ENCODE measurements at places on chromosomes 13 and 19. TPM values are rescaled to one million over a fixed set of nuclear protein-coding genes. Genes with fewer than 3 reads are reported as not detected.

The ZNF433 gene
- 1.2 TPM for total RNA-seq

The KLK4 gene
- not detected for total RNA-seq

GRCh38 chr13:101242720-101243119 is 173.6 kb downstream of the NALCN start:
- no peak overlapping the region for H3K27ac ChIP-seq
- no peak overlapping the region for H3K4me3 ChIP-seq
- no peak for DNase-seq
- no peaks in the 10 kb centered on the region for H3K27me3 ChIP-seq
- no peaks in the 10 kb centered on the region for H3K4me1 ChIP-seq

GRCh38 chr13:91329733-91330132 is 17.8 kb upstream of the MIR17HG start:
- H3K27ac ChIP-seq = no peak overlapping the region
- no peaks in the 10 kb centered on the region for H3K27me3 ChIP-seq
- no peak for DNase-seq

- H3K4me1 ChIP-seq = peaks cover 19% of the 10 kb centered on the region
- no peak overlapping the region for H3K4me3 ChIP-seq
- H3K36me3 ChIP-seq = no peaks in the 10 kb centered on the region
- no peak overlapping the region for H3K27ac ChIP-seq
- DNase-seq = no peak
Observed at GRCh38 chr19:1947651-1948209, 6.8 kb downstream of the CSNK1G2 start.

The RNF113B gene
- total RNA-seq = not detected

DNA sequence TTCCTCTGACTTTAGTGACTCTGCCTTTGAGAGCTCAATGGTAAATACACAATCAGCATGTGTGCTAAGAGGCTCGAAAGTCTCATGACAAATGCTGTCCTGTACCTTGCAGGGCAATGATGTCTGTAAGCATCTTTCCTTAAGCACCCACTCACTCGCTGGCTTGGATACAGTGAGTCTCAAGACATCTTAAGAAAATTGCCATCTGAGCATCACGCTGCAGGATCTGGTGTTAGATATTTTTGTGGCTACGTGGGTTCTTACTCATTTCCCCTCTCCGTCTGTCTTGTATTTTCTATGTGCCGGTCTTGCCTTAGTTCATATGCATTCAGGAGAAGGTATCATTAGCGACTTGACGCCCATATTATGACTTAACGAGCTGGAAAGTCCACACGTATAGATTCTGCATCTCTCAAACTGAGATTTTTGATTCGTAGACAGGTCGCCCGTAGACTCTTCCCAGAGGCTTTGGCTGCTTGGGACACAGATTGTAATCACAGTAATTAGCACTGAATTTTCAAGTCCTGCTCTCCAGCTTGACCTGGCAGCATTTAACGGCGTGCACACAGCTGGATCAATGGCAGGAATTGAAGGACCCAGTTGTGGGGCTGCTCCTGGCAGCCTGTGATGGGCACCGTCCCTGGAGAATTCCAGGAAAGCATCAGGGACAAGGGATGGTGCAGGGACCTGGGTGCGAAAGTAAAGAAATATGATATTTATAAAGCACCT is 231.2 kb downstream of the ZIC5 start:
- no peaks in the 10 kb centered on the region for H3K27me3 ChIP-seq
- DNase-seq = no peak
- H3K27ac ChIP-seq = no peak overlapping the region
- no peaks in the 10 kb centered on the region for H3K4me1 ChIP-seq
- H3K36me3 ChIP-seq = no peaks in the 10 kb centered on the region

- no peaks in the 10 kb centered on the region for H3K4me1 ChIP-seq
- H3K36me3 ChIP-seq = no peaks in the 10 kb centered on the region
- no peaks in the 10 kb centered on the region for H3K27me3 ChIP-seq
- no peak overlapping the region for H3K27ac ChIP-seq
Observed at GRCh38 chr19:855566-856120, 3.5 kb downstream of the ELANE start.

The KLK2 gene
- not detected for total RNA-seq

The CYP2A6 gene
- total RNA-seq = 0.43 TPM

The KCNC3 gene
- 2.4 TPM for total RNA-seq

The ZNF561 gene
- total RNA-seq = 70.6 TPM

GRCh38 chr13:23695711-23696464 is 125.7 kb downstream of the TNFRSF19 start:
- peak overlapping the region; percentile 49 for H3K4me3 ChIP-seq
- no peaks in the 10 kb centered on the region for H3K27me3 ChIP-seq
- peak overlapping the region; percentile 62 for H3K27ac ChIP-seq
- DNase-seq = peak; percentile 69

GRCh38 chr19:39839678-39840327 is 5.8 kb upstream of the DYRK1B start:
- peaks cover 17% of the 10 kb centered on the region for H3K36me3 ChIP-seq
- no peak overlapping the region for H3K4me3 ChIP-seq
- H3K4me1 ChIP-seq = peaks cover 26% of the 10 kb centered on the region
- DNase-seq = no peak
- H3K27ac ChIP-seq = no peak overlapping the region

The ZNF136 gene
- 13.7 TPM for total RNA-seq

- no peaks in the 10 kb centered on the region for H3K36me3 ChIP-seq
- H3K4me1 ChIP-seq = no peaks in the 10 kb centered on the region
- H3K27ac ChIP-seq = no peak overlapping the region
- no peaks in the 10 kb centered on the region for H3K27me3 ChIP-seq
- H3K4me3 ChIP-seq = no peak overlapping the region
Observed at GRCh38 chr13:43077461-43077860, 54.1 kb downstream of the DNAJC15 start.

DNA sequence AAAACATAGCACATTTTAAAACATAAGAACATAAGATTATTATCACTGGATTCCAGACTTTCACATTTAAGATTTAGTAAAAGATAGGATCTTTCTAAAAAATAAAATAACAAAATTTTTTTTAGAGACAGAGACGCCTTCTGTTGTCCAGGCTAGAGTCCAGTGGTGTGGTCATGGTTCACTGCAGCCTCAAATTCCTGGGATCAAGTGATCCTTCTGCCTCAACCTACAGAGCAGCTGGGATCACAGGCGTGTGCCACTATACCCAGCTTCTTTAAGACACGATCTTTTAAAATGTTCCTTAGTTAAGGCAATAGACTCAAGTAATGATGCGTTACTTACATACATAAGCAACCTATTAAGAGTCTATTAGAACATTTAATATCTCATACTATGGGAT is 32.7 kb downstream of the ALG5 start:
- no peaks in the 10 kb centered on the region for H3K27me3 ChIP-seq
- H3K36me3 ChIP-seq = peaks cover 58% of the 10 kb centered on the region
- DNase-seq = no peak
- H3K4me3 ChIP-seq = no peak overlapping the region

- H3K4me3 ChIP-seq = no peak overlapping the region
- no peak overlapping the region for H3K27ac ChIP-seq
- H3K27me3 ChIP-seq = no peaks in the 10 kb centered on the region
- no peaks in the 10 kb centered on the region for H3K36me3 ChIP-seq
- no peak for DNase-seq
- H3K4me1 ChIP-seq = no peaks in the 10 kb centered on the region
Observed at GRCh38 chr13:72970301-72970880, 88.4 kb upstream of the KLF5 start.

The RNF225 gene
- not detected for total RNA-seq

The DZIP1 gene
- not detected for total RNA-seq

DNA sequence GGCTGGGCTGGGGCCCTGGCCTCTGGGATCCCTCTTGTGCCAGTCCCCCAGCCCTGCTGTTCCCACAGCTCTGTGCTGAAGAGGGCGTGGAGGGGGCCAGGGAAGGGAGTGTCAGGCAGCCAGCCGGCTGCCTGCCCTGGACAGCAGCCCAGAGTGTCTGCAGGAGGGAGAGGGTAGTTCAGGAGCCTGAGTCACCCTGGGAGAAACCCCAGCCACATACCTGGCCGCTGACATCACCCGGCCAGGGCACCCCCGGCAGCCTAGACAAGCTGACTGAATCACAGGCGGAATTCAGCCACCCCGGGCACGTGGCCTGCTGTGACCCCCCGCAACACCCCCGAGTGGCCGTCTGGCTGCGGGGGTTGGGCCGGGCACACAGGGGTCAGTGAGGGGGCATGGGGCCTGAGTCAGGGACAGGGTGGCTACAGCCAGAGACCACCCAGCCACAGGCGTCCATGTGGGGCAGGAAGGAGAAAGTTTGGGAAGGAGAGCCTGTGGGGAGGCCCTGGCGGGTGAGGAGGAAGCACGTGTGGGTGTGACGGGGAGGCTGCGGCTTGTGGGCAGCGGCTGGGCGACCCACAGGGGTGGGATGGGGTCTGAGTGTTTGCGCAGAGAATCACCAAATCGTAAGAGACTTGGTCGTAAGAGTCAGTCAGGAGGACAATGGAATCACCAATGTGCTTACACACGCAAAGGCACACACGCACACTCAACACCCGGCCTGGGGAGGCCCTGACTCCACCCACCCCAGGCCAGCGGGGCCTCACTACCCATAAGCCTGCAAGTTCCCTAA is 11.9 kb upstream of the FOSB start:
- peaks cover 30% of the 10 kb centered on the region for H3K4me1 ChIP-seq
- peak; percentile 70 for DNase-seq
- no peak overlapping the region for H3K27ac ChIP-seq

The PLIN4 gene
- not detected for total RNA-seq

The KBTBD7 gene
- total RNA-seq = 12.2 TPM

DNA sequence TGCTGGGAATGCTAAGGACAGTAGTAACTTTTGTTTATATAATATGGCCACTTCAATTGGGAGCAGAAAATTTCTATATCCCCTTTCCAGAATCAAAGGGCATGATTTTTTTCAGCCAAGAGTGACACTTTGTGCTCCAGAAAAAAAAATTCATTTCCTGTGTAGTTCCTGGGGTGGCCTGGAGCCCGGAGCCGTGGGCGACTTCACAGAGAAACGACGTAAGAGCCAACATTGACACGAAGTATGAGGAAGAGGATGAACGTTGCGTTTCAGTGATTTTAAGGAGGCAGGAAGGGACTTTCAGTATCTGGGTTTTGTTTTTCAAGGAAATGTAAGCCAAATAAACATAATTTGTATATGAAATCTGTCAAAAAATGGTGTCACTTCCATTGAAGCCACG is 187.6 kb downstream of the STK24 start:
- H3K4me1 ChIP-seq = no peaks in the 10 kb centered on the region
- no peaks in the 10 kb centered on the region for H3K27me3 ChIP-seq
- no peak for DNase-seq
- H3K27ac ChIP-seq = no peak overlapping the region
- no peaks in the 10 kb centered on the region for H3K36me3 ChIP-seq

The TRIM28 gene
- total RNA-seq = 403 TPM

- DNase-seq = no peak
- peak overlapping the region; percentile 72 for H3K27ac ChIP-seq
- peaks cover 61% of the 10 kb centered on the region for H3K4me1 ChIP-seq
- H3K36me3 ChIP-seq = no peaks in the 10 kb centered on the region
- H3K4me3 ChIP-seq = no peak overlapping the region
Observed at GRCh38 chr13:114118511-114119123, 13.8 kb downstream of the RASA3 start.

The SHC2 gene
- not detected for total RNA-seq

The PCDH20 gene
- total RNA-seq = not detected

DNA sequence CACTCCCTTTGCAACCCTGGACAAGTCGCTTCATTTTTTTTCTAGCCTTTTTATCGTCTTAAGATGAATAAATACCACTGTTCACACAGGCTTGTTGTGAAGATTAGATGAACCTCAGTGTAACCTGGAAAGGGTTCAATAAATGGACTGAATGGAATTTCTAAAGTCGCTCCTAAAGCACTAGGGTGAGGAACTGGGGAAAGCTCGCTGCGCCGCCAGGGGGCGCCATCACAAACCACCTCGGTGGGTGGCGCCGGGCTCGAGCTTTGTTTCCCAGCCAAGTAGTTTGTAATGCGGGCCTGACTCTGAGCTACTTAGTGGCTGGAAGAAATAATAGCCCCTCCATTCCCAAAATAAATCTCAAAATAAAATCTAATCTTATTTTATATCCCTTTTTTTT is 2.2 kb upstream of the CEACAM6 start:
- H3K36me3 ChIP-seq = no peaks in the 10 kb centered on the region
- DNase-seq = peak; percentile 71
- H3K27ac ChIP-seq = no peak overlapping the region
- H3K27me3 ChIP-seq = peaks cover 3% of the 10 kb centered on the region

DNA sequence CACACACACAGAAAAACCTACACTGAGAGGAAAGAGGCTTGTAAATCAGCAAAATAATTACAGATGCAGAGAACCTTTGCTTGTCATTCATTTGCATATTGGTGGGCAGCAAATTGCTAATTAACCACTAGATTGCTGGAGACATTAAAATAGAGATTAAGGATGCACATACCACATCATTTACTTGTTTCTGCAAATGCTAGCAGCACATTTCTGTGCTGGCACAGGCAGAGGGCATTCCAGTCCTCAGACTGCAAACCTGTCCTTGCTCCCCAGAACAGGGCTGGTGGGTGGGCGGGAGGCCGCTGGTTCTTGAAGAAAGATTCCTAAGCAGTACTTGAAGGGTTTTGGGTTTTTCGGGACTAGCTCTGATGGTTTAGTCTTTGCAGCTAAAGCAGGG is 941 bp upstream of the SIAH3 start:
- H3K27me3 ChIP-seq = peaks cover 4% of the 10 kb centered on the region
- peaks cover 33% of the 10 kb centered on the region for H3K4me1 ChIP-seq
- no peak overlapping the region for H3K27ac ChIP-seq
- no peaks in the 10 kb centered on the region for H3K36me3 ChIP-seq

GRCh38 chr19:4018140-4018613 is 10.6 kb downstream of the PIAS4 start:
- no peak for DNase-seq
- no peak overlapping the region for H3K27ac ChIP-seq

DNA sequence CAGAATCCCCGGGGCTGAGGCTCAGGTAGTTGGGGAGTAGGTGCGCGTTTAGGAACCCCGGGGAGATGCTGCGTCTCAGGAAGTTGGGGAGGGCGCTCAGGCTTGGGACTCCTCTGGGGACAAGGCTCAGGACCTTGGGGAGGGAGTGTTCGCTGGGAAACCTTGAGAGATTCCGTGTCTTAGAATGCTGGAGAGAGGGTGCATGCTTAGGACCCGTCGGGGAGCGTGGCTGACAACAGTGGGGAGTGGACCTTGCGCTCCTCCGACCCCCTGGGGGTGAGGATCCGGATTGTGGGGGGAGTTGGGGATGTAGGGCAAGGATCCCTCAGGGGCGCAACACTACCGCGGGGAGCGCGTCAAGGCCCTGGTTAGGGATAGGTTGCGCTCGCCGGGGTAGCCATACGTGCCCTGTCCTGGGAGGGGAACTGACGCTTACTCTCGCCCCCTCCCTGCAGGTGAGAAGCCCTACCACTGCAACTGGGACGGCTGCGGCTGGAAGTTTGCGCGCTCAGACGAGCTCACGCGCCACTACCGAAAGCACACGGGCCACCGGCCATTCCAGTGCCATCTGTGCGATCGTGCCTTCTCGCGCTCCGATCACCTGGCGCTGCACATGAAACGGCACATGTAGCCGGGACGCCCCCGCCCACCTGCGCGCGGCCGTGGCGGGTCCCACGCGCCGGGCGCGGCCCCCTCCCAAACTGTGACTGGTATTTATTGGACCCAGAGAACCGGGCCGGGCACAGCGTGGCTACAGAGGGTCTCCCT is 2.0 kb downstream of the KLF2 start:
- no peaks in the 10 kb centered on the region for H3K27me3 ChIP-seq
- peak overlapping the region; percentile 98 for H3K27ac ChIP-seq
- H3K4me1 ChIP-seq = peaks cover 39% of the 10 kb centered on the region

GRCh38 chr19:55650602-55651230 is 2.7 kb downstream of the CCDC106 start:
- no peaks in the 10 kb centered on the region for H3K27me3 ChIP-seq
- H3K4me3 ChIP-seq = no peak overlapping the region
- H3K4me1 ChIP-seq = peaks cover 16% of the 10 kb centered on the region
- DNase-seq = no peak
- no peak overlapping the region for H3K27ac ChIP-seq
